CD8-positive, alpha-beta T cell (primary cell): ENCODE measurements at places on chromosomes 13 and 19.

- no peak for DNase-seq
These were observed 3.8 kb downstream of the MIER2 start for GRCh38 chr19:340620-341385.

- DNase-seq, result no peak
These were observed 1825.3 kb downstream of the SLITRK5 start for GRCh38 chr13:89496478-89496877.

DNA sequence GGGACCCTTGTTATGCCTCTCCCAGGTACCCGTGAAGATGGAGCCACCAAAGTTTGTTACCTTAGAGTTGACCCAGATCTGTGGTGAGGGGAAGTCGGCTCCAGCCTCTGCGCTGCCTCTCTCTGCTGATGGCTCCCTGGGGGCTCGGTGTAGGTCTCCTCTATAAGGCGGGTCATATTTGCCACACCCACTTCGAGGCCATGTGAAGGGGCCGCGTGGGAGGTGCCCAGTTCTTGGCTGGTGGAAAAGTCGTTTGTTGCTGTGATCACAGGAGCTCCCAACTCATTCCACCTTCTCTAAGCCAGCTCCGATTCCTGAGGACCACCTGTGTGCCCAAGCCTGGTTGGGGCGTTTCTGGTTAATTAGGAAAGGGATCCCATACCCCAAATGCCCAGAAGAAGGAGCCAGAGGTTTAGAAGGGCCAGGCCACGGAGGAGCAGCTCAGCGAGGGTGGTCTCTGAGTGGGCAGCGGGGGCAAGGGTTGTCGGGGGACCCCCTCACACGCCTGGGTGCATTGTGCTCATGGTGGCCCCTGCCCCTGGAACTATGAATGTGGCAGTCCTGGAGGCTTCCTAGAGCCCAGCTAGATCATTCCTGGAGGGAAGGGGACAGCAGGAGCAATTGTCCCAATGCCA, 296.5 kb downstream of the ZNF536 start:
- no peak for DNase-seq

- DNase-seq, result no peak
These were observed 81.0 kb downstream of the NUFIP1 start for GRCh38 chr13:44908266-44908665.

- no peak for DNase-seq
These were observed 1048.2 kb upstream of the MIR17HG start for GRCh38 chr13:90299238-90299637.

DNA sequence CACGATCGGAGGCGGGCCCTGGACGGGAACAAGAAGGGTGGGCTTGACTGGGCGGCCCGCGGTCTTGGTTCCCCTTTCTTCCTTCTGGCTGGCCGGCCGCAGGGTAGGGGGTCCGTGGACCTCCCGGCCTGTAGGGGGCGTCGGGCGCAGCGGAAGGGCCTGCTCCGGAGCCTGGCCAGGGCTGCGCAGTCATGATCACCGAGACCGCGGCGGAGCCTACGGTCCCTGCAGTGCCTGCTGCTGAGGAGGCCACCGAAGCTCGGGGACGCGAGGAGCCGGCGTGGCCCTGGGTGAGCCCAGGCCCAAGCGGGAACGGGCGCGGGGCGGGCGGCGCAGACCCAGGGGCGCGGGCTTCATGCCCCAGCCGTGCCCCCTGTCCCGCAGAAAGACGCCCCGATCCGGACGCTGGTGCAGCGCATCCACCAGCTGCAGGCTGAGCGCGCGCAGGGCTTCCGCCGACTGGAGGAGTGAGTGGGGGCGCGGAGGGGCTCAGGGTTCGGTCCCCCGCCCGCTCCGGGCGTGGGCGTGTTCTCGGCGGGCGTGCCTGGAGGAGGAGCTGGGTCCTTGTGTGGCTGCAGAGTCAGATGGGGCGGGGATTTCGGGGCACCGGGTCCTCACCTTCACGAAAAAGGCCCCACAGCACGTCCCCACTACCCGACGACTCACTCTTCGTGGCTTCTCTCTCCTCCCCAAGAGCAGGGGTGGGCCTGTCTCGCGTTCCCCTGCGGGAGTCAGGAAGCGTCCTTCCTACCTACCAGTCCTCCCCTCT, at the start of gene REX1BD:
Gene REX1BD, plus strand, starts transcription at position 188 of the 769 bp plus-strand sequence. Its CDS starts 4 bp downstream, at position 192.
- peak; percentile 91 for DNase-seq

GRCh38 chr13:91588541-91588940, 190.1 kb downstream of the GPC5 start:
- no peak for DNase-seq

- no peak for DNase-seq
These were observed 14.2 kb upstream of the TUBGCP3 start for GRCh38 chr13:112602189-112602588.

- no peak for DNase-seq
These were observed 725 bp downstream of the PSMD8 start for GRCh38 chr19:38375098-38375493.

DNA sequence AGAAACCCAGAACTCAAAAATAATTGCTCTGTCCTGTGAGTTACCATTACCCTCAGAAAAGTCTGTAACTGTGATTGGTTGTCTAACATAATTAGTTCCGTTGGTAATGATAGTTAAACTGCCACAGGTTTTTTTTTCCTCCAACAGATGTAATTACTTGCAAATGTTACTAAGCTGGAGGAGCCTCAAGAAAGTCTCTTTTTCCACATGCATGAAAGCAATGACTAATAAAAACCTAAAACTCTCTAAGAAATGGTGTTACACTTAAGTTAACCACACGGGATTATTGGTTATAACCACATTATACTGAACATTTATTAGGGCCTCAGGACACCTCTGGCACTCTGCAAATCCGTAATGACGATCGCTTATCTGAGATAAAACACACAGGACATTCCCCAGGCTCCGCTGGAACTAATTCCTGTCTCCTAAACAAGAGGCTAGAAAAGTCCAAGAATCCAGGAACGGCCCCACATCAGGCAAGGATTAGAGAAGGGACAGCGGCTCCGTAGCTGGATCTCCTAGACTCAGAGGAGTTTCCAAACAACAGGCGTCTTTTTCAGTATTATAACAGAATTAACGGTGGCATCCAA, 753 bp downstream of the ZNF235 start:
- DNase-seq, result no peak

GRCh38 chr19:19337120-19337519, 16.5 kb downstream of the MAU2 start:
- no peak for DNase-seq

GRCh38 chr13:99275093-99275469, 16.9 kb upstream of the GPR18 start:
- DNase-seq, result peak; percentile 61

GRCh38 chr19:7927605-7928333, 1.8 kb upstream of the CTXN1 start:
- DNase-seq, result no peak

DNA sequence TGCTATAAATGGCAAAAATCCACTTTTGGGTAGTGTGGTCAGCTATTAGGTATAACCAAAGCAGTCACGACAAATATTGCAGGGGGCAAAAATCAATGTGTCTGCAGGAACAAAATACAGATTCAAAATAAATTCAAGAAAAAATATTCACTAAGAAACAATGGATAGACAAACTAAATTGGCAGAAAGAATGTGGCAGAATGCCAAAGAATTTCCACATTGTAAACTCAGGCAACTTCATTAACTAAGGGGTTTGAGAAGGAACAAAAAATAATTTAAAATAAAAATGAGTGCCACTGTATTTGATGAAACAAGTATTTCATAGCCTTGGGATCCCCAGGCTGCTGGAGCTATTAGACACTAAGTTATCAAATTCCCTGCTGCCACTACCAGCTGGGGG, 193.1 kb downstream of the VWA8 start:
- no peak for DNase-seq

GRCh38 chr19:46890423-46891170, 29.8 kb downstream of the ARHGAP35 start:
- no peak for DNase-seq

GRCh38 chr19:9348671-9349070, 14.1 kb upstream of the ZNF177 start:
- no peak for DNase-seq

GRCh38 chr19:51070334-51071094, 5.6 kb upstream of the KLK13 start:
- DNase-seq, result no peak

GRCh38 chr13:85590231-85590931, 208.8 kb downstream of the SLITRK6 start:
- DNase-seq, result no peak

DNA sequence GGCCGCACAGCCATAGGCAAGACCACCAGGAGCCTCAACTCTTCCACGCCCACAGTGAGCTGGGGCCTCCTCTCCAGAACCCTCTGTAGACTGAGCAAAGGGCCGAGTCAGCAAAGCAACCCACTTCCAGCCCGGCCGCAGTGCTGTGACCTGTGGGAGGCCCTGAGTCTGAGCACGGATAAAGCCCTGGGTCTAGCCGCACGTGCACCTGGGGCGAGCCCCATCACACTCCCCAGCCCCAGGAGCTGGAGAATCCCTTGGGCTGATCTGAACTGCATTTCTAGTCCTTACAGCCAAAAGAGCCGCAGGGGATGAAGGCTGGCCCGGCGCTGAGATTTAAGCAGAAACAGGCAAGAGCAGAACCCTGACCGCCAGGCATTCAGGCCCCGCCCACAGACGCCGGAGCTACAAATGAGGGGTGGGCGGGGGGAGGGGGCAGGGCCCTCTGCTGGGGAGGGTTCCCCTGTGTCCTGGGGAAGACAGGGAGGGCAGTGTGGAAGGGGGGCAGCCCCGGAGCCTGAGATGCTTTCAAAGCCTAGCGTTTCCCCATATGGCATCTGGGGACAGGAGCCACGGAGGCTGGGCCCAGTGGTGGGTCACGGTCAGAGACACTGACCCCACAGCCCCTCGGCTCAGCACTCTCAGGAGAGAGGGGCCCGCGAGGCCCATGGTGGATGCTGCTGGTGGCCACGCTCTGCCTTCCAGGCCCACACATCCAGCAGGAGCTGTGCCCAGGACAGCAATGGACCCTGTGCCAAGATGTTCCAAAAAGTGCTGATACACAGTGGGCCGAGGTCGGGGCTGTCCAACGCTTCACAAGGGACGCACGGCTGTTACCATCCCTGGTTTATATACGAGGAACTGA, 4.9 kb downstream of the TMEM259 start:
- DNase-seq, result no peak

DNA sequence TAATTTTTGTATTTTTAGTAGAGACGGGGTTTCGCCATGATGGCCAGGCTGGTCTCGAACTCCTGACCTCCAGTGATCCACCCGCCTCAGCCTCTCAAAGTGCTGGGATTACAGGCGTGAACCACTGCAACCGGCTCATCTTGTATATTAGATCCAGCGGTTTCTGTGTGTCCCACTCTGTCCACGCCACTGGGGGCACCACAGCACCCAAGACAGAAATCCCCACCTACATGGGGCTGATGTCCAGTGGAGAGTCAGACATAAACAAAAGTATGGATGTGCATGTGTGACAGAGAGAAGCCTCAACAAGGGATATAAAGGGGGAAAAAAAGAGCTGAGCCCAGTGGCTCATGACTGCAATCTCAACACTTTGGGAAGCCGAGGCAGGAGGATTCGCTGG, 65.8 kb upstream of the ADGRE5 start:
- DNase-seq, result no peak

- no peak for DNase-seq
These were observed 4.0 kb downstream of the NOP53 start for GRCh38 chr19:47749326-47749725.

DNA sequence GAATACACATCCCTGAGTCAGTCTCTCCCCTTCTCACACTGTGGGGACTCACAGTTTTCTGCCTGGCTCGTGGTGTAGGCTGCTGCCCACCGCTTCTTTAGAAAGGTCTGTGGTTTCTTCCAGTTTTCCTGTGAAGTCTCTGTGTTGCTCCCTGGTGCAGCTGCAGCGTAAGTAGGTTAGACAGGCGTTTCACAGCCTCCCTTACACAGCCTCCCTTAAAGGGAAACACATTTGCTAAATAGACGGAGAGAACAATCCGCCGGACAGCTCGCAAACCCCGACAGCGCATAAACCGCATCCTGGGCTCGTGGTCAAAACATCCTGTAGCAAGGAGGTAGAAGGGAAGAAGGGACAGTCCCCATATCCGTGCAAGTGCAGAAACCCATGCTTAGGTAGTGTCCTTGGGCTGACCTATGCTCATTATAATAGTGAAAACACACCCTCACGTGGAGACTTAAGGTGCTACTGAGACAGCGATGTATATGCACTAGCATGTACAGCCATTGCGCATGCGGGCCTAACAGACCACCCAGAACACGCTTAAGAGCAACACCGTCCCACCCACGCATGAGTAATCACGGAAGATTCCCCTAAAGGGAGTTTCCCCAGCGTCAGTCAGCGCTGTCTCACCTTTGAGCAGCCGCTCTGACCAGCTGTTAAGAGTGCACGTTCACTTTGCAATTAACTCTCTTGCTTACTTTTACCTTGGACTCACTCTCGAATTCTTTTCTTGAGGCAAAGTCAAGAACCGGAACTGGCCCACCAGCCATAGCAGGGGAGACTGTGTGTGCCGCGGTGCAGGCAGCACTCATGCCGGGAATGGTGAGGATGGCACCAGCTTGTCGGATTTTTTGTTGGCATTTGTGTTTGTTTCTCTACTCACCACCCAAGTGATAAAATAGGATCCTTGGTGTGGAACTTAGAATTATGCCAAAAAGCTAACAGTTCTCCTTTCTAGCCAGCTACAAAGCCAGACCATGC, 16.6 kb downstream of the SIGLEC8 start:
- peak; percentile 95 for DNase-seq

DNA sequence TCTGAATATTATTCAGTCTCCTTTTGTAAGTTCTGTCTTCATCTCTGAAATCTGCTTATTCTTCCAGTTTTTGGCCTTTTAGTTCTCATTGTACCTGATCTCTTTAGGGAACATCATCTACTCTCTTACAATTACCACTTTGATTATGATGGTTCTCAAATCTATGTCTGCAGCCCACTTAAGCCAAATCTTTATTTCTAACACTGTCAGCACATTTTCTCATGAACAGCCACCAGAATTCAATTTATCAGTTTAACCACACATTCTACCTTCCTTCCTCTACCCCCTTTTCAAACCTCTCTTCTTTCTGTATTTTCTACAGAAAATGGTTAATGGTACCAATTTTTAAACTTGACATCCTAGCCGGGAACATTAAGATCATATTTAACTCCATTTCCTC, 175.3 kb downstream of the FGF14 start:
- DNase-seq, result no peak

DNA sequence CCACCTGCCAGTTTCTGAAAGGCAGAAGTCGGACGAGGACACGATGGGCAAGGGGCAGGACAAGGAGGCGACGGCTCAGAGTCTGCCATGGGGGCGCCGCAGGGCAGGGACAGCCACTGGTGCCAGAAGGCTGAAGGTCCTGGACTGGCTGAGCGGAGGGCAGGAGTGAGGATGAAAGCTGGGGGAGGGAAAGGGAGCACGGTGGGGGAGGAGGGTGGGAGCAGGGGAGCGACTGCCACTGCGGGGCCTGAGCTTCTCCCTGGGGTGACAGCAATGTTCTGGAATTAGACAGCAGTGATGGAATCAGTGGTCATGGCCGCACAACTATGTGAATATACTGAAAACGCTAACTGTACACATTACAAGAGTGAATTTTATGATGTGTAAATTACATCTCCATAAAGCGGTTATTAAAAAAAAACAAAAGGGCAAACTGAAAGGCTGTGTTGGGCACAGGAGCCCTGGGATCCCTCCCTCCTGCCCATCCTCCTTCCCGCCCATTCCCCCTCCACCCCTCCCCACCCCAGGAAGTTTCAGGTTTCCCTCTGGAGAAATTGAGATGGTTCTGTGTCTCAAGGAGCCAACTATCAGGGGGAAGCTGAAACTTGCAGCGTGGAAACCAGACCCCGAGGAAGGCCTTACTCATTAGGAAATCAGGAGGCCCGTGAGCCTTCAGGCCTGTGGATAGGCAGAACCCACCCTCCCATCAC, 15.9 kb downstream of the MLLT1 start:
- no peak for DNase-seq
